ENCODE measurements at places on chromosomes 2 and 18. TPM values are rescaled to one million over a fixed set of nuclear protein-coding genes. Genes with fewer than 3 reads are reported as not detected.

DNA sequence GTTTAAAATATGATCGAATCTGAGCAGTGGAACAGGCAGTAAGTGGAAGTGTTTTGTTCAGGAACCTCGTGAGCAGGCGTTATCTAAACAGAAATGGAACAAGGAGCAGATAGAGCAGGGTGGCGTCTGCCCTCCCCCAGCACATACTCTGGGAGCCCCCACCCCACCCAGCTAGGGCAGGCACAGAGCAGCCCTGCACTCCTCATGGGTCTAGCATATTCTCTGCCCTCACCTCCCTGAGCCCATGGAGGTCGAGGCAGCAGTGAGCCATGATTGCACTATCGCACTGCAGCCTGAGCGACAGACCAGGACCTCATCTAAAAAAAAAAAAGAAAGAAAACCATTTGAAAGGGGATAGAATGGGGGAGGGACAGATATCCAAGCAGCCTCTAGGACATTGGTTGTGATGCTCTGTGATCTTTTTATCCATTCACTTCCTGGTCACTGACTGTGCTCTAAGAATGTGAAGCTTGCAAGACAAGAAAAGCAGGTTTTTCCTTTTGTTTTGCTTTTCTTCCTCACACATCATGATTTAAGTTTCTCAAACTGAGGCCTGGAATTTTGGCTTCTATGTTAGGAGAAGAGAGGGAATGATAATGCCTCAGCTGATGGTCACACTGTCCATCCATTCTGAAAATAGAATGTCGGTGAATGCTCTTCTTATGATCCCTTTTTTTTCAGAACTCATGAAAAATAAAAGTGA lies 3.1 kb downstream of the MLPH start:
- DNase-seq = no peak

DNA sequence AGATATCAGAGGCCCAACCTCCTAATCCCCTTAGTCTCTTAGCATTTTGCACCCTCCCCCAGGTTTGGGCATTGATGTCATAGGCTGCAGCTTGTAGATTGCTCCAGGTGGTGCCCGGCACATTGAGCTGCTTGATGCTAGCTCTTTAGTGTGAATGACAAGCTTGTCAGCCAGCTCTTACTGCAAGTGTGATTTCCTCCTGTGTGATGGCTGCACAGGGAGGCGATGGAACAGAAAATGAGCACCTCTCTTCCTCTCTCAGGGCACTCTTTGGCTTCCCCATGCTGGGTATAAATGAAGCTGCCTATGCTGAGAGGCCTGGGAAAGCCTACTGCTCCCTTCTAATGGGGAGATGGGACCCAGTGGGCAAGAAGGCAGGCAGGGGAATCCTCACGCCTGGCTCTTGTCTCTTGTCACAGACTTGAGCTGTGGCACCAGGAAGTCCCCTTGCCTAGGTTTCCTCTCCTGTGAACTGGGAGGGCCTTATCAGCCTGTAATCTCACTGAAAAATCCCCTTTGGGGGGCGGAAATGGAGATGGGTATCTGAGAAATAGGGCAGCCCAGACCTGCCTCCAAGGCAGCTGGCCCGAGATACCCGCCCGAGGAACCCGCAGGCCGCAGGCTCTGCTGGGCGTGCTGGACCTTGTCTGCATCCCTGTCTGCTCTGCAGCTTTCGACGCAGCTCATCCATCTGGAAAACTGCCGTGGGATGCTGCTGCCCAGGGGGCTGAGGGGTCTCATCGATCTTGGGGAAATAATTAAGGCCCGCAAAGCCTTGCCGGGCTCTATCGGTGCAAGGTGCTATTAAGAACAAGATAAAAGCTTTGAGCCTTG lies 163.5 kb upstream of the CXCR4 start:
- no peak for DNase-seq

The DOK6 gene
- total RNA-seq = 1.2 TPM

- peak; percentile 67 for DNase-seq
Observed at GRCh38 chr2:73000808-73001570, 70.5 kb downstream of the SFXN5 start.

DNA sequence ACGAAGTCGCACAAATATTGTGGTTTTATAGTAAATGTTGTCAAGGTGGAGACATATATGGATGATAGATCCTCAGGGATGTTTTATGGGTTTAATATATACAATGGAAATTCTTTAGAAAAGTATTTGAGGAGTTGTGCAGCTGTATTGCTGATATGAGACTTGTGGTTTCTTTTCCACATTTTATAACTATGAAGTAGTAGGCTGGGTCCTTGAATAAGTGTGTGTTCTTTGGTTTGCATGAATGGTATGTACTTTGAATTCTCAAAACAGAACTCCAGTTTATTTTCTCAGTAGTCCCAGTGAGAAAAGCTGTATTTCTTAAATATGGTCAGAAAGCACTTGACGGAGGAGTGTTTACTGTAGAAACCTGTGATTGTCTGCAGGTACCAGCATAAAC lies 42.4 kb downstream of the PLCL1 start:
- no peak for DNase-seq

GRCh38 chr18:29003194-29003593 lies 826.3 kb upstream of the CDH2 start:
- DNase-seq = no peak

DNA sequence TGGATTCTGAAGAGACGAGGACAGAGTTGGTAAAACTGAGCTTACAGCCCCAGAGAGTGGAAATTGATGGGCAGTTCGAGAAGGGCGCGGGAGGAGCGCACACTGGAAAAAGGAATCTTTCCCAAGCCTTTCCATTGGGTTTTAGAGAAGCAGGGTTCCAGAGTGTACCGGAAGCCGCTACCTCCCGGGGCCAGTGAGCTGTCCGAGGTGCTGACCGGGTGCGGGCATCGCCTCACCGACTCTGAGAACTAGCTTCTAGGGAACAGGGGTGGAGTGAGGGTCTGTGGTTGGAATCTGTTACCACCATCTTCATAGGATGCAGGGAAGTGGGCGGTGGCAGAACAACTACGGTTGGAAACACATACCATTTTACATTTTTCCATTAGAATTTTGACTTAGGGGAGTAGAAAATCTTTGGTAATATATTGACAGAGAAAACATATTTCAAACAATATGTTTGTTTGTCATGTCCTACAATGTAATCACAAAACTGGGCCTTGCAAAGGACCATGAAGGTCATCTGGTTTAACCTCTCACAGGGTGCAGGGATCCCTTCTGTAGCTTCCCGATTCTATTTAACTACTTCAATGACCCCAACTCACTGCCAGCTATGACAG lies 724 bp downstream of the NMS start:
- DNase-seq = no peak

GRCh38 chr2:12502759-12503158 lies 214.0 kb upstream of the TRIB2 start:
- no peak for DNase-seq

DNA sequence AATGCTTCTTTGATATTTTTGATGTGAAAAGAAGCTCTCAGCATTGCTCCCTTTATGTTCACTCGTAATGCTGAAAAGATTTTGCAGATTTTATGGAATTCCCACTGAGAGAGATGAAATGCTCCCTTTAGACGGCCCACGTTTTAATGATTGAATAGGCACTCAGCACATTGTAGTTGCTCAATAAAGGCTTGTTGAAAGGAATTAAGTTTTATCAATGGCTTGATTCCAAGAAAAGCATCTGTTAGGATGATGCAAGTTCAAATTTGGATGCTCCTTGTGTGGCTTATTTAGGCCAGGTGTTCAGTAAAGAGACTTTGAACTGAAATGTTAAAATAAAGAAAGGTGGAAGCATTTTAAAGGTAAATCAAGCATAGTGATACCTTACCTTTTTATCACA lies 725.1 kb downstream of the EPHA4 start:
- no peak for DNase-seq

DNA sequence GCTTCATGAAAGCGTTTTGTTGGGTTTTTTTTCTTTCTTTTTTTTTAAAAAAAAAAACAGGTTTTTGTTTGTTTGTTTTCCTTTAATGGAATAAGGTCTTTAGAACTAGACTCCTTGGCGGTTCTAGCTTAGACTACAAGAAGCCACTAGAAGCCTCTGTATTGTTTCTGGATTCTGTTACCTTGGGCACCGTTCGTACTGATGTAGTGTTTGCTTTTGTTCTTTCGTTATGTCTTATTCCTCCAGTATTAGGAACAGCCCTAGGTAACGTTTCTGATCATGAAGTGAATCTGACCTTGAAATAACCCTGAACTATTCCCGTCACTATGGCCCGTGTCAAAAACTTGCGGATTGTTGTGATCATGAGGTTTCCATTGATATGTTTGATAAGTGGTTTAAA lies 164.6 kb downstream of the PTGR3 start:
- no peak for DNase-seq

- DNase-seq = no peak
Observed at GRCh38 chr2:214651451-214651850, 158.0 kb downstream of the BARD1 start.

DNA sequence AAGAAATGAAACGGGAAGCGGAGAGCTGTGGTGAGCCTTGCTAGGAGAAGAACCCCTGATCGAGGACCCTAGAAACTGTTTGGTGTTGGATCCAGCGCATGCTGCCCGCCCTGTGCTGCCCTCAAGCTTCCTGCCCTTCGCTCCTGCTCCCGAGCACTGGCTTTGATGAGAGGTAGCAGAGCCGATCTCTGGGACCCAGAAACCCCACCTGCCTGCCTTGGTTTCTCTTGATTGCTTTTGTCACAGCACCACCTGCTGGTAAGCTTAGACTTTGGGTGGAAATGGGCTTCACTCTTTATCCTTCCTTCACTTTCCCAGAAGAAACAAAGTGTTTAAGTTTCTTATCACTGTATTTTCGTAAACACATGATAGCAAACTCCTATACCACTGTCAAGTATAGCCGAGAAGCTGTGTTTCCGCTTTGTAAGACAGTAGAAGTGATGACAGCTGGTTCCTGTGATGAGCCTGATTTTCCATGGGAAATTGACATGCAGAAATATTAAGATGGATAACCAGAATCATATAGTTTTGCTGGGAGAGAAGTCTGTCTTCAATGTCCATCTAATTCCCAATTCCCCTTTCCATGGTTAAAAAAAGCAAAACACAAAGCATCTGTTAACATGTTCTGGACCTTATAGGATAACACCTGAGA lies 267.4 kb downstream of the PHLPP1 start:
- no peak for DNase-seq

DNA sequence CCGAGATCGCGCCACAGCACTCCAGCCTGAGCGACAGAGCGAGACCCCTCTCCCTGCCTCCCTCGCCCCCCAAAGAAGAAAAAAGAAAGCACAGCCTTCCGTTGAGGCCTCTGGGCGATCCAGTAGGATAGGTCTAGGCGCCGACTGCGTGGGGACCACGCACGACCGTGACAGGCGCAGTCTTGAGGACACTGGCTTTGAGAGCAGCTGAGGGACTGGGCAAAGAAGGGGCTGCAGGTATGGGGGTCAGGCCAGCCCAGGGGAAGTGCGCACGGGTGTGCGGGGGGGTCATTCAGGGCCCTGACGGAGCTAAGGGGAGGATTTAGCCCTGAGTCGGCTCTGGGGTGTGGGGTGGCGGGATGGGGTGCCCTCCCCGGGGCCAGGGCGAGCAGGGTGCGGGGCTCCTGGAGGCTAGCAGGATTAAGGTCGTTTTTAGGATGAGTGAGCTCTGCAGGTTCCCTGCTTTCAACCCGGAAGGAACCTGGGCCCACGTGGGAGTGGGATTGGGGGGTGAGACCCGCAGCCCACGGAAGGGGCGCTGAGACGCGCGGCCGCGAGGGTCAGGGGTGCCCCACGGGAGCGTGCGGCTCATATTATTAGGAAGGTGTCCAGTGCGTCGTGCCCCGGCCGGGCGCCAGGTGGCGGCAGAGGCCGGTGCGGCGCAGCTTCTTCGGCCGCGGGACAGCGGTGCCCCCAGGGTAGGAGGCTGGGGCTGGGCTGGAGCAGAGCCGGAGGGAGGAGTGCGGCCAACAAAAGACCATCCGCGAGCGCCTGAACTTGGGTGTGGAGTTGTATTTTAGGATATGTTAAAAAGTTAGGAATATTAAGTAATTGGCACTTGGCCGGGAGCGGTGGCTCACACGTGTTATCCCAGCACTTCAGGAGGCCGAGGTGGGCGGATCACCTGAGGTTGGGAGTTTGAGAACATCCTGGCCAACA lies 20.5 kb upstream of the ZNF236 start:
- no peak for DNase-seq

DNA sequence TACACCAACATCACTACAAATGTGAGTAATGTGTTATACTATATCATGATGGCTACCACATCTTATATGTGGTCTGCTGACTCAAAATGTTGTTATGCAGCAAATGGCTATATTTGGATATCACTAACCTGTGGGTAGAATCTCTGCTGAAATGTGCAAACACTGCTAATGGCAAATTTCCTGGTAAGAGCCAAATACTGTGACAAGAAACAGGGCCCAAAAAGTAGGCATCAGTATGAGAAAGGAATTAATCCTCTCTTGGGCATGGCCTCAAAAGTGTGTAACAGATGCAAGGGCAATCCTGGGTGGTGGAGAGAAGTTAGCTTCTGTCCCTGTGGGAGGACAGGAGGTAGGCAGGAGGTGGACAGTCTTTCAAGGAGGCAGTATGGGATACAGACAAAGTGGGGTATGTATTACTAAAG lies 13.3 kb downstream of the ATF2 start:
- DNase-seq = no peak

DNA sequence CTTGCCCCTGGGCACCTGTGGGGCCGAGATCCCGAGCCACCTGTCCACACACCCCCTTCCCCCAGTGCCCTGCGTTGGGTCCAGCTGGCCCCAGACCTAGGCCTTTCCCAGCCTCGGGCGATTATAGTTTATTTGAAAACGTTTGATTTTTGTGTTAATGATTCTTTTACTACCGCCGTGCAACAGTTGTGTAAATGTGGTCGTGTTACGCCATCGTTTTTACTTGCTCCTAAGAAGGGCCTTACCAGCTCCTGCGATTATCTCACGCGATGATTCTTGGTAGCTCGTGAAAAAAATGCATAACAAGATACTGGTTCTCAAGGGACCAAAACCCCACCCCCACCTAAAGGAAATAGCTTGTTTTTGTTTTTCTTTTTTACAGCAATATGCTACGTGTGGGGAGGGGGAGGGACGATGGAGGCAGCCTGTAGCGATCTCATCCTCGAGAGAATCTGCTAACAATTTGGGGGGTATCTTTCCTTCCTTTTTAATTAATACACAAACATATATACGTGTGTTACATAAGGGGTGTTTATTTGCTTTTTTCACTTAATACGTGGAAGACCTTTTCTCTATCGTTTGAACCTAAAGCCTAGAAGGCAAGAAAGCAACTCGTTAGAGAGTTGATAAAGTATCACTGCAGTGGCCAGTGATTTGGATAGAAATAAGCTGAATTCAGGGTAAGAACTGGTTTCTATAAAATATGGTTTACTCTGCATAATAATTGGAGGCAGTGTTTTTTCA lies 1.0 kb downstream of the ZDBF2 start:
- DNase-seq = no peak

GRCh38 chr2:53429901-53430300 lies 337.7 kb upstream of the CHAC2 start:
- no peak for DNase-seq

- no peak for DNase-seq
Observed at GRCh38 chr2:67455219-67456142, 58.3 kb downstream of the ETAA1 start.

The PMAIP1 gene
- 7.4 TPM for total RNA-seq
